A549 treated with ZK216348 at 1 μM for 4 hours (cell line): ENCODE measurements at places on chromosomes 12 and 14. TPM values are rescaled to one million over a fixed set of nuclear protein-coding genes. Genes with fewer than 3 reads are reported as not detected.

LRRC23 gene
- total RNA-seq: 15.7 to 21.7 TPM (median 17.3 TPM) in 5 replicates

ERGIC2 gene
- 48.8 to 96.3 TPM (median 65.5 TPM) in 5 replicates for total RNA-seq

FAM222A gene
- total RNA-seq: 3.5 to 6.9 TPM (median 5.2 TPM) in 5 replicates

KCNA5 gene
- not detected in 5 replicates for total RNA-seq

KRT3 gene
- total RNA-seq: 0.09 TPM in 1 of 5 replicates, not detected in the others

KRT6C gene
- total RNA-seq: not detected in 5 replicates

TPI1 gene
- 1,281 to 1,662 TPM (median 1,628 TPM) in 5 replicates for total RNA-seq

TRPV4 gene
- total RNA-seq: 0.07 to 0.18 TPM (median 0.09 TPM) in 5 replicates

UNG gene
- 81.0 to 87.9 TPM (median 84.7 TPM) in 5 replicates for total RNA-seq

EGLN3 gene
- total RNA-seq: 2.8 to 5.6 TPM (median 3.9 TPM) in 5 replicates

PYGL gene
- total RNA-seq: 117 to 150 TPM (median 145 TPM) in 5 replicates

DACT1 gene
- 0.37 to 0.58 TPM (median 0.47 TPM) in 5 replicates for total RNA-seq

PLD4 gene
- total RNA-seq: 0.05 to 0.14 TPM in 2 of 5 replicates, not detected in the others

CD163L1 gene
- 0.16 to 0.51 TPM (median 0.20 TPM) in 5 replicates for total RNA-seq

MYH6 gene
- 0.02 TPM in 1 of 5 replicates, not detected in the others for total RNA-seq

KIF26A gene
- 1.3 to 4.6 TPM (median 4.2 TPM) in 5 replicates for total RNA-seq

ARMH4 gene
- 0.53 to 1.1 TPM (median 0.62 TPM) in 5 replicates for total RNA-seq

PTMS gene
- 687 to 1,137 TPM (median 1,048 TPM) in 5 replicates for total RNA-seq

C12orf42 gene
- total RNA-seq: 0.26 TPM in 1 of 5 replicates, not detected in the others

ZNF891 gene
- 0.24 to 0.41 TPM (median 0.40 TPM) in 5 replicates for total RNA-seq

ANKRD33 gene
- total RNA-seq: not detected in 5 replicates

ACSS3 gene
- total RNA-seq: 0.04 to 0.06 TPM in 2 of 5 replicates, not detected in the others

KRT82 gene
- total RNA-seq: not detected in 5 replicates

ARHGAP9 gene
- total RNA-seq: 0.53 to 1.2 TPM (median 0.91 TPM) in 4 of 5 replicates, not detected in the other
